ENCODE measurements at places on chromosomes 3 and 15.

- DNase-seq, result no peak
These were observed 115.7 kb upstream of the TSPAN3 start for GRCh38 chr15:77186594-77187011.

- DNase-seq, result no peak
These were observed 44.8 kb downstream of the CCR3 start for GRCh38 chr3:46286947-46287565.

- no peak for DNase-seq
These were observed 445.7 kb upstream of the BCHE start for GRCh38 chr3:166282931-166283330.

DNA sequence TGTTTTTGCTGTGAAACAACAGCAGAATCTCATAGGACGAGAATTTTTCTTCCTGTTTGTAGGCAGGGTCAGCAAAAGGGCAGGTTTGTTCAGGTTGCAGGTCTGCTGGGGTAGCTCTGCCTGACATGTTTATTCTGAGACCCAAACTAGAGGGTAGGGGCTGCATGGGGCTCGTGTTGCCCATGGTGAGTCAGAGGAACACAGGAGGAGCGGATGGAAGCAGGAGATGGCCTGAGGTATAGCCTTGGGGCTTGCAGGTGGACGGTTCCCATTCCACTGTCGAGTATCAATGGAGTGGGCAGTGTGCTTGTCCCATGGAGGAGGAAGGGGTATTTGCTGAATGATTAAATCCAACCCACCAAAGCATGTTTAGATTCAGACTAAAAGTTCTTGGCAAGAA lies 138.9 kb downstream of the APBA2 start:
- DNase-seq, result no peak

DNA sequence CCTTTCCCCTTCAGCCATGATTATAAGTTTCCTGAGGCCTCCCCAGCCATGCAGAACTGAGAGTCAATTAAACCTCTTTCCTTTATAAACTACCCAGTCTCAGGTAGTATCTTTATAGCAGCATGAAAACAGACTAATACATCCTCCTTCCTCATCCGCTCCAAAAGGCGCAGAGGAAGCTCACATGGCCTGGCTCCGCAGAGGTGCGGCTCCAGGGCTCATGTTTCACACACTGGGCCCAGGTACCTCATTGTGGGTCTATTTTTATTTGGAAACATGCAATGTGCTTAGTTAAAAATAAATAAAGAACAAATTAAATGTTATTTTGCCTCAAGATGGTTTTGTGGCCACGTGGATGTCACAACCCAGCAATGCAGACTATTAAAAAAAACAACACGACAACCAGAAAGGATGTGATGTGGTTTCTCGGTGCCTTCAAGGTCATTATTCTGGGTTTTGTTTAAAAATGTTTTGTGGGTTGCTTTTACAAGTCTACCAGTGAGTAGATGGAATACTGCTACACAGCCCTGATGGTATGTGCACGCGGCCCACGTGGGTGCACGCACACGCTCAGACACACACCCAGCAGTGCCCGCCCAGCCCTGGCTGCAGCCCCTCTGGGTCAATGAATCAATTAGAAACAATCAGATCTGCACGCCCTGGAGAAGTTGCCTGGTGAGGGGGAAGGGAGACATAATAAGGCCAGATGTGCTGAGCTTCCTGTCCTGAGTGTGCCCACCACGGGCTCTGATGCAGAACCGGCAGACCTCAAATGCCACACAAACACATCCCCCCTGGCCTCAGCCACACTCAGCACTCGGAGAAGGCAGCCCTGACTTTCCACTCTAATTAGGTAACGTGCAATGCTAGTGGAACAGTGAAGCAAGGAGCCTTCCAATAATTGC lies 140.1 kb downstream of the ADAMTS17 start:
- no peak for DNase-seq
